ENCODE measurements at places on chromosomes 7 and 10. TPM values are rescaled to one million over a fixed set of nuclear protein-coding genes. Genes with fewer than 3 reads are reported as not detected.

Gene MMD2
- 0.24 TPM for total RNA-seq

Gene LRRTM3
- total RNA-seq = 6.5 TPM

- no peak for DNase-seq
These were observed 58.9 kb upstream of the SEMA3C start for GRCh38 chr7:80977751-80978150.

DNA sequence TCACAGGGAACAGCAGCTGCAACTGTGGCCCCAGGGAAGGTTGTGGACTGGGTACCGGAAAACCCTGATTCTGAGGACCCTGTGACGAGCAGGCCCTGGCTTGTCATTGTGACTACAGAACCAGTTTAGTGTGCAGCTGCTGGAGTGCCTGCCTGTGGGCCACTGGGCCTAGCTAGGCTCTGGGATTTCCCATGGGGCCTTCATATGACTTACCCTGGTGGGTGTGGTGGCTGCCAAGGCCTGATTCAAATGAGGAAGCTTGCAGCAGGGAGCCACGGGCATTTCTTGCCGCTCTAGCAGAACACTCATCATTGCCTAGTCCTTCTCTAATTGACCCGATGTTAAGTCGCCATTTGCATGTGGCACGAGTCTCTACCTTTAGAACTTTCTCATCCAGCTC, 14.7 kb upstream of the CAMK2G start:
- peak; percentile 60 for DNase-seq

DNA sequence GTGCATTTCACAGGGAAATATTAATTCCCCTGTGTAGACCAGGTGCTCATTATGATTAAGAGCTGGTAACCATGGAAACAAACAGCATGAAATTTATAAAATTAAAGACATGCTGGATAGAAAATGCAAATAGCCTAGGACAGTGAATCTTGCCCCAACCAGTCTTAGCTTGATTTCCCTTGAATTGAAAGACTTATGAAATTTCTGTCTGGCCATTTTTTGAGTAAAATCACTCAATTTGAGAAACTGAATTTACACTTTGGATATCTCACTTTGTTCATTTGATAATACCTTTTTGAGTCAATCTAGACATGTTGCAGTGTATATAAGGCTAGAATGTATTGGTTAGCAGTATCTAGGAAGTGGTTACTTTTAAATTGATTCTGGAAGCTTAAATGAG, 4.4 kb upstream of the SMIM30 start:
- DNase-seq = no peak

GRCh38 chr10:51619365-51619764, 80.0 kb downstream of the CSTF2T start:
- DNase-seq = no peak

DNA sequence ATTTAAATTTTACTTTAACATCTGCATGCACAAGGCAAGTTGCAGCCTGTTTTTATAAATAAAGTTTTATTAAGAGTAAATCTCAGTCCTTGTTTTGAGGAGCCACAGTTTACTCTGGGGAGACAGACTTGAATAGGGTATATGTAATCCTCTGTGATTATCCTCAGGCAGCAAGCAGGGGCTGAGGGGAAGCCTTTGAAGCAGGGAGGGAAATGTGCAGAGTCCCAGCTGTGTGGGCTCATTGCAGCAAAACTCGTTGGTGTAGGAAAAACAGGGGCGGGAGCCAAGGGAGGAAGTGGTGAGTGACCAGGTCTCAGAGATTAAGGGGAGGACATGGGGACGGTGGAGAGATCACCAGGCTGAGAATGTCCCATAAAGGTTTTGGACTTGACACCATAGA, 34.3 kb upstream of the SMC3 start:
- DNase-seq = no peak

GRCh38 chr10:52986125-52986524, 213.5 kb upstream of the MBL2 start:
- no peak for DNase-seq

Measured in umbilical cord (tissue), 2 donors.